Stimulated activated CD8-positive, alpha-beta memory T cell treated with anti-CD3 and anti-CD28 coated beads, Interleukin-7, amount 100 ng/mL, for 1 hour (primary cell): ENCODE measurements at places on chromosomes 3 and 15.
A peak's percentile ranks its signal among the peaks of the same experiment; 100 is the strongest.

GRCh38 chr15:36831125-36831903 is 251.9 kb downstream of the CDIN1 start:
- DNase-seq = no peak

GRCh38 chr15:55221090-55222011 is 24.6 kb upstream of the RSL24D1 start:
- no peak for DNase-seq

DNA sequence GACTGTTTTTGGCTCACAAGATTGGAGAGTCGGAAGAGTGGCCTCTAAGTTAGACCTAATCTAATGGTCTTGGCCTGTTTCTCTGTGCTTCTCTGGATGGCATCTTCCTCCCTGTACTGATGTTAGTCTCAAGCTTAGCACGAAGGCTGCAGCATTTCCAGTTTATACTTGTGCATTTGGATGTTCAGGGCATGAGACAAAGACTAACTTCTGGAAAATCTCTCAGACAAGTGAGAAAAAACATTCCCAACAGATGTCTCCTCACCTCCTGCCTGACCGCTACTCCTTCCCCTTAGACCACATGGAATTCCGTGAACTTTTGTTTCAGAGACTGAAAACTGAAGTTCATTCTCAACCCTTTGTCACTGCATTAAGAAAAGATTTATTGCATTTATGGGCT is 410.8 kb upstream of the MCTP2 start:
- no peak for DNase-seq

DNA sequence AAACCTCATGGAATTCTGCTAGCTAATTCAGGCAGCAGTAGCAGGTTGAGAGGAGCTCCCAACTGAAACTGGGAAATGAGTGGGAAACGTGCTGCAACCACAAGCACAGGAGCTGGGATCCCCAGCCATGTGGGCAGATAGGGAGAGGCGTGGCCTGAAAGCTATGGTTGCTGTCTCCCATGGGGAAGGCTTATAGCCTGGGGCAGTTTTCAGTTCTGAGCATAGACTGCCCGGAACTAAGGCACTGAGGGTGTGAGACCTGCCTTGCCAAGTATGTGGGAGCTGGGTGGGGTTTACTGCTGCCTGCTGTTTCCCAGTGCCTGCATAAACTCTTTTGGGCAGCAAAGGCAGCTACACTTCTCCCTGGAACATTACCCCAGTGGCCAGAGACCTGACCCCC is 229.5 kb downstream of the TUSC7 start:
- DNase-seq = no peak

DNA sequence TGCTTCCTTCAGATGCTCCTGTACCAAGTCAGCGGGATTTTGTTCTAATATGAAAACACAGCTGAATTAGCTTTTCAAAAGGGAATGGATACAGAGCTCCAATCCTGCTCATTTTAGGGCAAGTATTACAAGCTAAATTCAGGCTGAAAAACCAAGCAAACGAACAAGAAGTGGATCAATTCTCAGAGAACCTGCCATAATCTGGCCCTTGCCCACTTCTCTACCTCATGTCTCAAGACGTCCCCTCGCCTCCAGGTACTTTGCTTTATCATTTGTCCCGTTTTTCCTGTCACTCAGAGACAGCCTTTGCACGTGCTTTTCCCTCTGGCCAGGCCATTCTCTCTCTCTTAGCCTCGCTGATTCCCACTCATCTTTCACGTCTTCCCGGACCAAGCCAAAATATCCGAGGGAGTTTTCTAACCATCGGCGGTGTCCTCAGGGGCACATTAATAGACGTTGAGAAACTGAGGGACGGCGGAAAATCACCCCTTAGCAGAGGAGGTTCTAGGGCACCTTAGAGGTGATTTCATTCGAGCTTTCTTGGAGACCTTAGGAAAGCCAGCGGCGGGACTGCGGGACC is 654 bp downstream of the SUSD5 start:
- no peak for DNase-seq

DNA sequence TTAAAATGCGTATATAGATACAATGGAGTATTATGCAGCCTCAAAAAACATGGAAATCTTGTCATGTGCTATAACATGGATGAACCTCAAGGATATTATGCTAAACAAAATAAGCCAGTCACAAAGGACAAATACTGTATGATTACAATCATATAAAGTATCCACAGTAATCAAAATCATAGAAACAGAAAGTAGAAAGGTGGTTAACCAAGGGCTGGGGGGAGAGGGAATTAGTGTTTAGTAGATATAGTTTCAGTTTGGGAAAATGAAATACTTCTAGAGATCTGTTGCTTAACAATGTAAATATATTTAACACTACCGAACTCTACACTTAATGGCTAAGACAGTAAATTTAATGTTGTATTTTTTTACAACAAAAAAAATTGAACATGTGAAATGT is 9.0 kb downstream of the TOP2B start:
- no peak for DNase-seq

GRCh38 chr3:177673112-177673914 is 476.0 kb upstream of the TBL1XR1 start:
- no peak for DNase-seq

DNA sequence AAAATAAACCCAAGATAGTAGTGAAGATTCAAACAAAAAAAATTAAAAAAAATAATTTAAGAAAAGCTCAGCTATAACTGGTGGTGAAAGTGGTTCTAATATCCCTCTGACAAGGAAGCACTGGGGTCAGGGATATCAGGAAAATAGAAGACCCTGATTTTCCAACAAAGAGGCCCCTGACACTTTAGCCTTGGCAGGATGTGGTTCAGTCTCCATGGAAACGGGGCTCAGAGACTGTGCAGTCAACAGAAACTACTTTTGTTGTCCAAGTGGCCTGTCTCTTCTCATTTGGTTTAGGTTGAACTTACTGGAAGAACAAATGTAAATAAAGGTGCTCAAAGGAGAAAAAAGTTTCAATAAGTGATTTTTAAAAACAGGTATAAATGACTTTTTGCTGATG is 27.2 kb downstream of the INTS14 start:
- DNase-seq = no peak

GRCh38 chr15:83904107-83905040 is 250.5 kb downstream of the ADAMTSL3 start:
- no peak for DNase-seq

DNA sequence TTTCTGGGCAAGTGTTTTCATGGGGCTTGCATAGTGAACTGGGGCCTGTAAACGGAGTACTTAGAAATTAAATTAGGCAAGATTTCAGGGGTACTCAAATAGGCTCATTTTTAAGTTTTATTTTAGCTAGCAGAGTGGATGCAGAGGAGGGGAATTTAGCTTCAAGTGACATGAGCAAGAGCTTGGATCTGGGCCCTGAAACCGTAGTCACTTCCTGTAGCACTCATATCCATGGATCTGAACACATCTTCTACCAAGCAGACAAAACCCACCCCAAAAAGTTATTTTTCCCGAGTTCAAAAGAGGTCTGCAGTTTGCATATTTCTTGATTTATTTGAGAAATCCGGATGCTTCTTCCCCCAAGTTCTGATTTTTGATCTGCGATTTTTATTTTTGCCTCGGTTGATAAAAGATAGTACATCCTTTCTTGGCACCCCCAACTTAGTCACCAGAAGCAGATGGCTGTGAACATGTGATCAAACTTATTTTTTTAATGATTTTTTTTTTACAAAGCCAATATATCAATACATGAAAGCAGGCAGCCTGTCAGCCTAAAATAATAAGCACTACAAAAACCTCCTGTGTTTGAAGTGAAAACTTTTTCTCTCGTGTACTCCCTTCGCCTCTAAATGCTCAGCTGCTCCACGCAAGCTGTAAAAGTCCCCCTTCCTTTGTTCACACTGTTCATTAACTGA is 36.6 kb upstream of the STT3B start:
- DNase-seq = no peak

GRCh38 chr3:161821591-161821990 is 325.0 kb downstream of the OTOL1 start:
- no peak for DNase-seq

- DNase-seq = no peak
Observed at GRCh38 chr15:26081758-26082220, 218.7 kb upstream of the ATP10A start.

- no peak for DNase-seq
Observed at GRCh38 chr3:151856118-151856517, 17.3 kb upstream of the SUCNR1 start.

DNA sequence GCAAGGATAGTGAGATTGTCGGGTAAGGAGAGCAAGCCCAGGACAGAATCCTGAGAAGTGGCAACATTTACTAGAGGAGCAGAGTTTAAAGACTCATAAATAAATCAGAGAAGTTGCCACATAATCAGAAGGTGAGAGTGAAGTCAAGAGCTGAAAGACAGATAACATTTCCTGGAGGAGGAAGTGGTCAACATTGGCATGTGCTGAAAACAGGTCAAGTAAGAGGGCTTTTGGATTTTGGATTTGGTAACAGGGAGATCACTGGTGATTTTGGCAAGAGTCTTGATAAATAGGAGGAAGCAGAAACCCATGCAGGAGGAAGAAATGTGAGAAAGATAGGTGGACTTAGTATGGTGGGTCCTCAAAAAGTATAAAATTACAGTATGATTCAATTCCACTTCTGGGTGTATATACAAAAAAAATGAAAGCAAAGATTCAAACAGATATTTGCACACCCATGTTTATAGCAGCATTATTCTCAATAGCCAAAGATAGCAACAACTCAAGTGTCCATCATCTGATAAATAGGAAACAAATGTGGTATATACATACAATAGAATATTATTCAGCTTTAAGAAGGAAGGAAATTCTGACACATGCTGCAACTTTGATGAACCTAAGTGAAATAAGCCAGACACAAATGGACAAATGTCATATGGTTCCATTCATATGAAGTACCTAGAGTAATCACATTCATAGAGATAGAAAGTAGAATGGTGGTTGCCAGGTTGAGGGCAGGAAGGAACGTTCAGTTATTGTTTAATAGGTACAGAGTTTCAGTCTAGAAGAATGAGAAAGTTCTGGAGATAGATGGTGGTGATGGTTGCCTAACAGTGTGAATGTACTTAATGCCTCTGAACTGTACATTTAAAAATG is 27.3 kb upstream of the MBNL1 start:
- no peak for DNase-seq

DNA sequence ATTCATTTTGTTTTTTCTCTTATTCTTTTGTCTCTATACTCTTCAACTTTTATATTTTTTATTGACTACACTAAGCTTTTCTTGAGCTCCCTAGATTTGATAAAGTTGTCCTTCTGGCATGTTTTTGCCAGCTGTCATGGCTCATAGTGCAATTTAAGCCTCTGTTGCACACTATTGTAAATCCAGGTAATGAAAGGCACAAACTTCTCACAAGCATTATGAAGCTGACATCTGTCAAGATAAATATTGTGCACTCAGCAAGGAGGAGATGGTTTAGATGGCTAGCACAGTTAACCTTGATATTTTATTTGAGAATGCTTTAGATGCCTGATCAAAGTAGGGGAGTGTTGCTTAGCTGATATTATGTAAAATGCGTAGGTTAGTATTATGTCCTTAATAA is 1280.9 kb downstream of the NSUN3 start:
- DNase-seq = no peak

GRCh38 chr15:57562196-57562769 is 29.4 kb upstream of the MYZAP start:
- no peak for DNase-seq

- DNase-seq = no peak
Observed at GRCh38 chr15:68479406-68479805, 47.4 kb upstream of the ITGA11 start.

- no peak for DNase-seq
Observed at GRCh38 chr3:57682284-57682683, 10.6 kb downstream of the DENND6A start.

- no peak for DNase-seq
Observed at GRCh38 chr3:151387432-151387831, 2.9 kb upstream of the P2RY12 start.

GRCh38 chr15:64883997-64884511 is 27.6 kb upstream of the ANKDD1A start:
- peak; percentile 45 for DNase-seq

- no peak for DNase-seq
Observed at GRCh38 chr3:62128051-62128450, 245.3 kb downstream of the FEZF2 start.

DNA sequence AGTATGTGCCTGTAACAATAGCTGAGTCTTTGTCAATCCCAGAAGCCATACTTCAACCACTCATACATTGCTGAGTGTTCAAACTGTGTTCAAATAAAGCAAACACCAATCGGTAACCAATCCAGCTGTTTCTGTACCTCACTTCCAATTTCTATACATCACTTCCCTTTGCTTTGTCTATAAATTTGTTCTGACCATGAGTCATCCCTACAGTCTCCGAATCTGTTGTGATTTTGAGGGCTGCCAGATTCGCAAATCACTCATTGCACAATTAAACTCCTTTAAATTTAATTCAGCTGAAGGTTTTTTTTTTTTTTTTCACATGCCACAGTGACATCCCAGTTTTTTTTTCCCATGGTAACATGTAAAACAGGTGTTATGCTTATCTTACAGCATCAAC is 870.3 kb downstream of the NAALADL2 start:
- DNase-seq = no peak

- no peak for DNase-seq
Observed at GRCh38 chr3:66610562-66610909, 109.7 kb upstream of the LRIG1 start.

- DNase-seq = no peak
Observed at GRCh38 chr3:15815696-15816095, 17.9 kb upstream of the ANKRD28 start.

- no peak for DNase-seq
Observed at GRCh38 chr15:60272623-60273022, 125.2 kb downstream of the ANXA2 start.

- DNase-seq = no peak
Observed at GRCh38 chr3:54045061-54045815, 77.1 kb upstream of the CACNA2D3 start.

DNA sequence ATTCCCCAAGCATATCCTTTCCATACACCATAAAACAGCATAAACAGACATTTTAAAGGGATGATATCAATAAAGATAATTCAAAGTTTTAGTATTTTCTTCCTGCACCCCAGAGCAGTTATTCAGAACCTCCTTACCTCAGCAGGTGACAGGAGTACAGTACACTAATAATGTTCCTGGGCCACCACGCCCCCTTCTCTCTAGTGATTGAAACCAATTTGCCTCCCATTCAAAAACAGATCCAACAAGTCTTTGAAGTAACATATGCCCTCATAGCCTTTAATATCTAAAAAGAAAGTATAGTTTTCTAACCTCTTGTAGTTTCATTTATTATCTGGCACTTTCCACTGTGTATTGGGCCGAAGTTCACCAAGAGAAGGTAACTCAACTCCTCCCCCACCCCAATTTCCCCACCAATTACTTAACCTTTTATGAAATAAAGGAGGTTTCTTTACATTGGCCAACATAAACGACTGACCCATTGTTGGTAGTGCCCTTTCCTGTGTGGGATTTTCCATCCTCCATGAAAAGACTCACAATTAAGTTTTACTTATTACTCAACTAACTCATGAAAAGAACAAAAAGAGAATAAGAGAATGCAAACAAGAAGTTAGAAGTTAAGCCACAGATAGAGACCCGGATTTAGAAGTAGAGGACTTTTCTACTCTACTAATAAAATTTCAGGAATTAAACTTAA is 5.0 kb upstream of the ATP8B4 start:
- no peak for DNase-seq

GRCh38 chr3:118808723-118809122 is 225.9 kb downstream of the IGSF11 start:
- DNase-seq = no peak
